ENCODE measurements at places on chromosomes 1 and 21. TPM values are rescaled to one million over a fixed set of nuclear protein-coding genes. Genes with fewer than 3 reads are reported as not detected.
A peak's percentile ranks its signal among the peaks of the same experiment; 100 is the strongest.

Gene TMPRSS15
- not detected for total RNA-seq

GRCh38 chr1:181987996-181988395 lies 73.5 kb downstream of the ZNF648 start:
- no peak for DNase-seq

Gene NBPF6
- total RNA-seq, result not detected

DNA sequence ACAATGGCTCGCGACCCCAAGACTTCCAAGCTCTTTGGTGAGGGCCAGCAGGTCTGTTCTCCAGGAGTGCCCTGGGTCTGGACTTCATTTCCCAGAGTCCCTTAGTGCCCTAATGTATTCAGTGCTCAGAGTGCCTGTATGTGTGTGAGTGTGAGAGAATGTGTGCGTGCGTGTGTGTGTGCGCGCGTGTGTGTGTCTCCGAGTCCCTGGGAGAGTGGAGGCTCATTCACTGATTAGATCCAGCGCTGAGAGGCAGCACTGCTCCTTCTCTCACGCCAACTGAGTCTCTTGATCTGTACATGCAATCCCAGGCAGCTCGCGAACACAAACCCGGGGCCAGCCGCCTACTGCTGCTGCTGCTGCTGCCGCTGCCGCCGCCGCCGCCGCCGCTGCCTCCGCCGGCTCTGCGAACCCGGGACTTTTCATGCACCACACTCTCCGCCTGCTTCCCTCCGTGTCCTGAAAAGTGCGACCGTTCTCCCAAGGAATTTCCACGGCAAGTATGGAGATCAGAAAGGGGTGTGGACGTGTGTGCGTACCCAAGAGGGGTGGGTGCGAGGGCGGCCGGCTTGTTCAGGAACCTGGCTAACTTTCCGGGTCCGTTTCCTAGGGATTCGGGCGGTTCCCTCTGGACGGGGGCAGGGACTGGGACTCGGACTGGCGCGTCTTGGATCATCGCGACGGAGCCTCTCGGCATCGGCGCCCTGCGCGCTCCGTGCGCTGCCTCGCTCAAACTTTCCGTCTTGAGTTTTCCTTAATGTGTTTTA lies at the start of gene RNF220:
TSS of gene RNF220 (plus strand) at position 225 of the 767 bp plus-strand sequence.
- peak; percentile 83 for DNase-seq

- peak; percentile 83 for DNase-seq
Observed at GRCh38 chr1:15341634-15342407, 67.9 kb upstream of the EFHD2 start.

Gene ANKRD34A
- total RNA-seq, result under 0.01 TPM

DNA sequence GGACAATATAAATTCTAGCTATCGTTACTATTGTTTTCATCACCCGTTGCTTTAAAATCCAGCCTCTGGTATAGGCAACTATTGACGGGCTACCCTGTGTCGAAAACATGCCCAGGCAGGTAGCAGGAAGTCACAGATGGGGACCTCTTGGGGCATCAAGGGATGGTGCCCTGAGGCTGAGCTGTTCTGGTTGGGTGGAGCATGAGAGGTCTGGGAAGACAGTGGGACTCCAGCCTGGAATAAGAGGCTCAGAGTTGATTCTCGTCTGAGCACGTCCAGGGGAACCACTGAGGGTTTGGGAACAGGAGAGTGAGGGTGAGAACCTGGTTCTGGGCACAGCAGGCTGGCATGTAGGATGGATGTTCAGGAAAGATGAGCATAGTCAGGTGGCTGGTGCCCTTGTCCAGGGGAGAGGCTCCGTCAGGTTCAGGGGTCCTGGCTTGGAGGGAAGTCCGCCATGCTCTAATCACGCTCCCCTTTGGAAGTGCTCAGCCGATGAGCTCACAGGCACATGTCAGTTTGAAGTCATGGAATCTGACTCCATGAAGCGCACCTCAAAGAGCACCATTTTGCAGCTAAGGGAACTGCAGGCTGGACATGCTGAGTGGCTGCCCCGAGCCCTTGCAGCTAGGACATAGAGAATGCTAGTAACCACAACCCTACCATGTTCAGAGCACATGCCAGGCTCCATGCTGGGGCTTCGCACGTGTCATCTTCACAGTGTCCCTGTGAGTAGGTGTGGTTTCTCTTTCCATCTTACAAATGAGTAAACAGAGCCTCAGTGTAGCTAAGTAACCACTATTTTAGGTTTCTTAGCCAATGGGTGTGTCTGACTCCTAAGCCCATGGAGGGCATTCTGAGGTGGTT lies 21.0 kb downstream of the PCSK9 start:
- DNase-seq, result no peak
